Left kidney (tissue), 8 donors: ENCODE measurements at places on chromosomes 16 and 17.
A peak's percentile ranks its signal among the peaks of the same experiment; 100 is the strongest.

GRCh38 chr17:16379654-16380053 lies 1.2 kb upstream of the UBB start:
- no peak for DNase-seq

GRCh38 chr17:75996665-75997590 lies 3.7 kb upstream of the CDK3 start:
- no peak for DNase-seq

- DNase-seq: no peak
Measured at GRCh38 chr17:38922538-38923297, 2.7 kb upstream of the LASP1NB start.

DNA sequence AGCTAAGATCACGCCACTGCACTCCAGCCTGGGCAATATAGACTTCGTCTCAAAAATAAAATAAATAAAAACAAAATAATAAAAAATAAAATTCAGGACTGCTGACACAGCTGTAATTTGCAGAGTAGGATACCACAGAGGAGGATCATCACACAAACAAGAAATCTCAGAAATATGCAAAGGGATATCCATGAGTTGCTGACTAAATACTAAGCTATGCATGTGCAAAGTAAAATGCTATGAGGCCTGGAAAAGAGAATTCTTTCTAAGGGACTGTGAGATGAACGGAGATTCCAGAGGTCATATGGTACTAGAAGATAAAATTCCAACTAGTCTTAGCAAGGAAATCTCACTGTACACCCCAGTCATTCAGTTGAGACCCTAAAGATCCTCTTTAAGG lies 74.8 kb downstream of the SLC39A11 start:
- DNase-seq: no peak

DNA sequence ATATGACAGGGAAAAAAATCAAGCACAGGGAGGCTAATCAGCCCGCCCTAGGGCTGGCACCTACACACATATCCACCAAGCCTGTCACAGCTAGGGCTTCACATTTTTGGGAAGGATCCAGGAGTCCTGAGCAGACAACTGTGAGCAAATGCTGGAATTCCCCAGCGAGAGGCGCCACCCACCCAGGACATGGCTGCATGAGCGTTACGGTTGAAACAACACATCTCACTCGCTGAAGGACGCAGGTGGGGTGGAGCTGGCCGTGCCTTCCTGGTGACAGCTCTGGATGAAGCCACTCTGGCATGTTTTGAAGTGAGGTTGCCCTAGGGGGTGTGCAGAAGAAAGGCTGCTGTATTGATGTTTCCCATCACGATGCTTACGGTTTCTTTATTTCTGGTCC lies 315.1 kb upstream of the EEF2KMT start:
- DNase-seq: peak; percentile 1

DNA sequence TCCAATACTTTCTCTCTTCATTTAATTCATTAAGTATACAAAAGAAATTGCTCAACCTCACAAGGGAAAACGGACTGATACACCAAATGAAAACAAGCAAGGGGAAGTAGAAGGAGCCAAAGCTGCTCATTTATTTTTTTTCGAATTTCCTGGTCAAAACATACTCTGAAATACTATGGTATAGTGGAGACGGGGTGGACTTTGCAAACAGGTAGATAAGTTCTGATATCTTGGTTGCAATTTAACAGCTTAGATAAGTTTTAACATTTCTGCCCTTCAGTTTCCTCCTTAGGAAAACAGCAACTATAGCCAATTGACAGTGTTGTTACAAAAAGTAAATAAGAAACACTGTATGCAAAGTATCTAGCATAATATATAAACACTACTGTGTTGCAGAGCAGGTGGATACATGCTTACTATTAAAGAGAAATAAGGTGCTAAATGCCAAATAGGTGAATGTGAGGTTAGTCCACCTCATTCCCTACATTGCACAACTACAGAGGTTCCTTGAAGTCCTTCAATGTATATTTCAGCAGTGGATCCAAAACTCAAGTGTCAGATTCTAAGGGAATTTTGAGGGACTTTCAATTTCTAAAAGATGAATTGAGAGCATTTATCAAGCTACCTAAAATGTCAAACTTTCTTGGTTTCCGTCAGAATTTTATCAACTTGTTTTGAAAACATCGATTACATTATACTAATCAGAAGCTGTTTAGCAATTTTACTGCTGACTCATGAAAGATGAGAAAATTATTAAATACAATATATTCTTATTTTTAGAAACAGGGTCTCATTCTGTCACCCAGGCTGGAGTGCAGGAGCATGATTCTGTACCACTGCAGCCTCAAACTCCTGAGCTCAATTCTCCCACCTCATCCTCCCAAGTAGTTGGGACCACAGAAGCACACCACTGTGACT lies 11.0 kb downstream of the CCDC47 start:
- DNase-seq: no peak

DNA sequence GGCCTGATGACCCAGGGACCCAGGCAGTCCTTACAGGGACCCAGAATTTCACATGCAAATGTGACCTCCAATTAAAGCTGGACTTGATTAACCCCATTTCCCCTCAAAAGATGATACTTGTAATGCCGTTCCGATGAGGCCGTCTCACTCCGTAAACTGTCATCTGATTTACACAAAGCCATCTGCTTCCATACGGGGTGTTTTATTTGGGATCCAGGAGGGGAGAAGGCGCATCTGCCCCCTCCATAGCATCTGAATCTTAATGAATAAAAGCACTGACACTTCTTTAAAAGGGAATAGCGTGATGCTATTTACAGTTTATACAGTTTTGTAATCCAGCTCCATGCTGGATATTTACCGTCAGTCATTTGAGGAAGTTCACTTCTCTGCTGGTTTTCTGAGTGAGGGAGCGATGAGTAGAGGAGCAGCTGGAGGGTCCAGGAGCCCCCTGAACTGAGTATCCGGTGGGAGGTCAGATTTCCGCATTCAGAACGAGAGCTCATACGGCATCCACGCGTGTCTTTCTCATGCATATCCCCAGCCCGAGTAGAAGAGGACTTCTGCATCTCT lies 452.7 kb downstream of the WWOX start:
- DNase-seq: no peak

DNA sequence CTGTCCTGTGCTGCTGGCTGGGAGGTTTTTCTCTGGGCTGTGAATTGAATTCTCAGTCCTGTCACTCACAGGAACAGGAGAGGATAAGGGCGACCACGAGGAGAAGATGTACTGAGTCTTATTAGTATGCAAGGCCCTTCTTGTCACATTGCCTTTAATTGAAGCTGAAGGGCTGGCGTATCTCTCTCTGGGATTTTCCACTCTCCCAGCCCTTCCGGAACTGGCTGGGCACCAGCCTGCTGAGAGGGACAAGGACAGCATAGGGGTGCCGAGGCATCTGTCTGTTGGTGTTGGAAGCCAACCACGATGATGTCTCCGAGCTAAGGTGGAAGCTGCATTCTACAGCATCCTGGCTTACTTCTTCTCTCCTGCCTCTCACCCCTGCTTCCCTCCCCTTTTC lies 33.2 kb downstream of the GPRC5B start:
- no peak for DNase-seq

DNA sequence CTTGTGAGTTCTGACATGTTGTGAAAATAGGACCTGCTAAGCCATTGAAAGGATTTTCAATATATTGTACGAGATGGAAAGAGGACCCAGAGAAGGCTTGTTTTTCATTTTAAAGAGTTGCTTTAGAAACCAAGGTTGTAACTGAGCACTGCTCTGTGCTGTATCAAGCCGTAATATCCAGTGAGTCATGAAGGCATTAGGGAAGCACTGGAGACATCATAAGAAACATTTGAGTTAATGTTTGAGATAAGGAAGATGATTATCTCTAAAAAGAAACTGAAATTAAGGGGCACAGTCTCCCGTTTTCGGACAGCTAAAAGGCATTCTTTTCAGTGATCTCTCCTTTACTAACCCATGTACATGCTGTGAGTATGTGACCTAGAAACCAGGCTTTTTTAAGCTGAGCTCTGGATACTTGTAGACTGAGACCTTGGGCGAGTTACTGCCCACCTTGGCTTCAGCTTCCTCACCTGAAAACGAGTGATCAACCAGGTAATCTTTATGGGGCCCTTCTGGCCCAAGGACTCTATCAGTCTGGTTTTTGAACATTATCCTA lies 149.2 kb upstream of the TBX2 start:
- DNase-seq: no peak

DNA sequence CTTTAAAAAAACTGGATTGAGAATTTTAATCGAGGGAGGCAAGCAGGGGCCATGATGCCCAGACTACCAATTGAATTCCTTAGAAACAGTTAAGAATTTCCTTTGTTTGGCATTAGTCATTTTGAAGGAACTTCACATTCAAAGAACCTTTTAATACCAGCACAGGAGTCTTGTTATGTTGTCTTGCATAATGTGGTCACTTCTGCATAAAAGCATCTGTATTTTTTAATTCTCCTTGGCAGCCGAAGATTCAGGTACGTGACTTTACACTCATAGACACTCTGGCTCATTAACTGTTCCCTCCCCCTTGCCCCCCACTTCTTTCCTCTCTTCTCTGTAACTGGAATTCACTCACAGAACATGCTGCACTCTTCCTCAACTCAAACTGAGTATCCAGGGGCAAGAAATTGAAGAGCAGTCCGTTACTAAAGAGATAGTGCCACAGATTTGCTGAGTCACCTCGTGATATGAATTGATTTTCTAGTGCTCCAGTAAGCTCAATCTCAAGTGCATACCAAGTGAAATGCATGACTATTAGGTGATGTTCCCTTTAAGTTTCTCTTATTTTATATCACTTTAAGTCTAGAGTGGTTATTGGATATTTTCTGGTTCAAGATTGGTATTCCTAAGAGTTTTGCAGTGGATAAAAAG lies 572.2 kb upstream of the SOX9 start:
- DNase-seq: no peak

- no peak for DNase-seq
Measured at GRCh38 chr16:14464796-14465195, 165.3 kb downstream of the PARN start.

- no peak for DNase-seq
Measured at GRCh38 chr16:15990902-15991301, 41.5 kb downstream of the ABCC1 start.

- no peak for DNase-seq
Measured at GRCh38 chr16:10859658-10860057, 17.3 kb upstream of the CIITA start.

DNA sequence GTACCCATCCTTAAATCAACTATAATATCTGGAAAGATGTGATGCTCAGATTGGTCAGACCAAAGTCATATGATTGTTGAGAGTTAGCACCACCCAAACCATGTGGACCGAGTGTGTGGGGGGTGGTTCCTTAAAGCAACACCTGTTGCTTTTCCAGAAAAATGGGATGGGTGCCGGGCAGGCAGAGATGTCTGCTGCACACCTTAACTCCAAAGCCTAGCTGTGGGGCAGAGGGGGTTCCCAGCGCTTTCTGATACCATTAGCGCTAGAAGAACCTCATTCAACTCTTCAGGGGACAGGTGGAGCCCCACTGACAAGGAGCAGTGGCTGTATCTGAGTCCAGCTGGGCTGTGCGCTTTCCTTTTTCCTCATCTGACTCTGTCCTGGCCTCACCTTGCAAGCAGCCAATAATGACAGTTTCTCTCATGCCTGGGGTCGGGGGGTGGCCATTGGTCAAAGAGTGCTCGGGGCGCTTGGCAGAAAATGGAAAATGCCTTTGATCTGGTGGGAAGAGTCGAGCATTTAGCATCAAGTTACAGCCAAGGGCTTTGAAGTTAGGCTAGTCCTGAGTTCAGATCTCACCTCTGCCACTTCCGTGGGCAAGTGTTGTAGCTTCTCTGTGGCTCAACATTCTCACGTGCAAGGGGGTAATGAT lies 82.6 kb downstream of the IRX3 start:
- no peak for DNase-seq

DNA sequence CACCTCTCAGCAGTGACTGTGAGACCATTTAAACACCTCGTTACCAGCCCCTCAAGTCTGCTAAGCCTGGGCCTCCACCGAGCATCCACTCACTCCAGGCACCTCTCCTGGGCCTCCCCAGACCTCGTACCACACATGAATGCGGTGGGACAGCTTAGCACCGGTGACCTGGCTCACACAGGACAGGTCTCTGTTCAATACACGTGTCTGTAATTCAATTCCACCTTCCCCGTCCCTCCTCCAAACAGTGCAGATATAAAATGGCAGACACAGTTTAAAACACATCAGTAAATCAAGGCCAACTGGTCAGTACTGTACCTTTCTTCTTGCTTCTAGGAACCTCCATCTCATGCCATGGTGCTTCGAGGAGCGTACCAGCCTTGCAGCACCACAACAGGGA lies 73.9 kb downstream of the ZNF778 start:
- DNase-seq: no peak

DNA sequence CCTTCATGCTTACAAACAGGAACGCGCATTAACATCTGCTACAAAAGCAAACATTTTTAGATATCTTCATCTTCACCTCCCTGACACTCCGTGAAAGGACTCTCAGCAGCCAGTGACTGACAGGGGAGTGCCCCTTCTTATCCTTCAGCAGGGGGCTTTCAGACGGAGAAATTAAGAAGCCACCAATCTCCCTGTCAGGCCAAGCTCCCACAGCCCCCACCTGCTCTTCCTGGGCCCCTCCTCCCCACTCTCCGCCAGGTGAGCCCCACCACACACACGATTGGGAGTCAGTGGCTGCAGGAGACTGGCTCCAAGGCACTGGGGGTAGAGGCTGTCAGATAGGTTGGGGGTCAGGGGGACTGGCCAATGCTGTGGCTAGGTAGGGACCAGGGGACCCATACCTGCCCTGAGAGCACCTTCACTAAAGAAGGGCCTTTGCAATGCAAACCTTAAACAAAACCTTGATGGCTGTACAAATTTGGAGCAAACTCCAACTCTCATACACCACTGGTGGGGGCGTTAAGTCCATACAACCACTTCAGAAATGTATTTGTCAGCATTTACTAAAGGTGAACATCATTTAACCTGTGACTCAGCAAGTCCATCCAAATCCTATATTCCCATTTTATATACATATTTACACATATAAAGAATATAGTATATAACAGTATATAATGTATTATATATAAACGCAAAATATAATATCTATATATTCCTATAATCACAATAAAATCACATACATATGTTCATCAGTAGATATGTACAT lies 232.2 kb downstream of the ZNF423 start:
- DNase-seq: no peak

- no peak for DNase-seq
Measured at GRCh38 chr16:23651943-23652468, 10.7 kb downstream of the DCTN5 start.
